ENCODE measurements at places on chromosomes 5 and 9. TPM values are rescaled to one million over a fixed set of nuclear protein-coding genes. Genes with fewer than 3 reads are reported as not detected.

DNA sequence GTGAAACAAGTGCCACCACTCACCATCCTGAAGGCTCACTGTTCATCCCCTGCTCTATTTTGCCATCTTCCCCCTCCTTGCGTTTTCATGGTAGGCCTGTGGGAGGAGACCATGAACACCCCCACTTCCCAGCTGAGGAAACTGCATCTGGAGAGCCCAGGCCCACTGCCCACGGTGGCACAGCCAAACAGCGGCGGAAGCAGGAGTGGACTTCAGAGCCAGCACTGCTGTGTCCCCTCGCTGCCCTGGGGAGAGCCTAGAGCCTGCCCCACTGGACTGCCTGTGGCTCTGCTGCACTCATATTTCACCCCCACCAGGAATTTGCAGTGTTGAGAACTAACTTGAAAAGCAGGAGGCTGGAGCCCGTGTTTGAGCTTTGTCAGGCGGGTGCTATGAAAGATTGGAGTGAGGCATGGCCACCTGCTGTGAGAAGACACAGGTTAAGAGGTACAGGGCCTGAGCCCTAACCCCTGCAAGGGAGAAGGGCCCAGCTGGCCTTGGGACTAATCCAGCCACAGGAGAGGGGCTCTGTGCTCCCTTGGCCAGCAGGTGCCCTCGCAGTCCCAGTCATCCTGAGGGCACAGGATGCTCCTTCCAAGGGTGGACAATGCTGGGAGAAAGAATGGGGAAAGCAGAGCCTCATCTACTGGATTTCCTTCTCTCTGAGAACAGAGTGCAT, 79.0 kb downstream of the MACROH2A1 start:
- peak; percentile 64 for DNase-seq

- no peak for DNase-seq
Measured at GRCh38 chr9:95107976-95108375, 209.5 kb downstream of the FANCC start.

Gene ANKRD18B
- total RNA-seq: not detected

DNA sequence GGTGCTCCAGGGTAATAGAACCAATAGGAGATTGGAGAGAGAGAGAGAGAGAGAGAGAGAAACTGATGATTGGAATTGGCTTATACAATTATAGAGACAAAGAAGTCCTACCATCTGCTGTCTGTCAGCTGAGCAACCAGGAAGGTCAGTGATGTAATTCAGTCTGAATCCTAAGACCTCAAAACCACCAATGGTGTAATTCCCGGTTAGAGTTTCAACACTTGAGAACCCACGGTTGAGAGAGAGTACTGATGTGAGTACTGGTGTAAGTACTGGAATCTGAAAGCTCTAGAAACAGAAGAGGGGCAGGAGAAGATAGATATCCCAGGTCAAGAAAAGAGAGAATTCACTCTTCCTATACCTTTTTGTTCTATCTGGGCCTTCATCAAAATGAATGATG, 775.8 kb downstream of the EFNA5 start:
- no peak for DNase-seq

DNA sequence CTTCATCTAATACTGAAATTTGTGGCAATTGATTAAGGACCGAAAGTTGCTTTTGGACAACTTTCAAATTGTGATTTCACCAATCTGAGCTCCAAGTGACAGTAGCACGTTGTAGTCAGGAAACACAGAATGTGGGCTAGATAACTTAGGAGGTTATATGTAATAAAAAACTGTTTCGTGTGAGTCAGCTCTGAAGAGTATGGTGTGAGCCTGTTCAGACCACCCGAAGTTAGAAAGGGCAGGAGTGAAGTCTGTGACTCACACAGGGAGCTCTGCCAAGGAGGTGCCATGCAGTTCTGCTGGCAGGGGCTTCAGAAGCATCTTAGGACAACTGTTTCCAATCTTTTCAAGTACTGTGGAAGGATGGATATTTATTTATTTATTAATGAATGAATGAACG, 16.4 kb upstream of the ZBTB34 start:
- no peak for DNase-seq

Gene CSF2
- not detected for total RNA-seq

Gene STK32A
- 0.82 TPM for total RNA-seq

- DNase-seq: peak; percentile 54
Measured at GRCh38 chr9:135492886-135493669, 7.4 kb upstream of the MRPS2 start.

Gene FOXD4L6
- total RNA-seq: not detected

Gene PTPRD
- total RNA-seq: 9.9 TPM

Gene PCDHGC4
- 2.6 TPM for total RNA-seq

DNA sequence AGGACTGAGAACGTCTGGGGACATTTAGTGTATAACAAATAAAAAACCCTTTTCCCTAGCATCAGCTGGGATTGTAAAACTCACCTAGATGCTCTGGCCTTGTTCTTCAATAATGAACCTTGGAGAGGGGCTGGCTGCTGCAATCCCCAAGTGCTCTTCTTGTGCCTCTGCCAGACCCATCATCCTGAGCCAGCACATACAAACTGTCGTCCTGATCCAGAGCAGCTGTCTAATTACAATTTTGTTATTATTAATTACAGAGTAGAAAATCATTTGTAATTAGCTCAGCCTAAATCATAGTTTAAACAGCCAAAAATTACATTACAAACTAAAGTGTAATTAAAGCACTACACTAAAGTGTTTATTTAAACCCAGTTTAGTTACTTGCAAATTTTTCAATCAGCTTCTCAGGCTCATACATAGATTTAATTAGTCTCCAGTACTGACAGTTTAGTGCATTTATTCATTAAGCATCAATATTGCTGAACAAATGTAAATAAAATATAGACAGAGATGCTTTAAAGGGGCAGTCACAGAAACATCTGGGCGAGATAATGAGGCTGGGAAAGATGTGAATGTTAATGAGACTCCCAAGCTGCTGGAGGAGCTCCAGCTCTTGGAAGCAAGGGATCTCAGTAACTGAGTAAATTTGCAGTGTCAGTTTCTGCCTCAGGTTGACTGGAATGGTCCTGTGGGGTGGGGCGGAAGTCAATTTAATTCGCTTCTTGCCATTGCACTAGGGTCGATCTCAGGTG, 632.3 kb upstream of the TLE4 start:
- DNase-seq: no peak

Gene PCDH12
- 39.5 TPM for total RNA-seq

- DNase-seq: no peak
Measured at GRCh38 chr5:143921525-143922311, 109.8 kb downstream of the HMHB1 start.

DNA sequence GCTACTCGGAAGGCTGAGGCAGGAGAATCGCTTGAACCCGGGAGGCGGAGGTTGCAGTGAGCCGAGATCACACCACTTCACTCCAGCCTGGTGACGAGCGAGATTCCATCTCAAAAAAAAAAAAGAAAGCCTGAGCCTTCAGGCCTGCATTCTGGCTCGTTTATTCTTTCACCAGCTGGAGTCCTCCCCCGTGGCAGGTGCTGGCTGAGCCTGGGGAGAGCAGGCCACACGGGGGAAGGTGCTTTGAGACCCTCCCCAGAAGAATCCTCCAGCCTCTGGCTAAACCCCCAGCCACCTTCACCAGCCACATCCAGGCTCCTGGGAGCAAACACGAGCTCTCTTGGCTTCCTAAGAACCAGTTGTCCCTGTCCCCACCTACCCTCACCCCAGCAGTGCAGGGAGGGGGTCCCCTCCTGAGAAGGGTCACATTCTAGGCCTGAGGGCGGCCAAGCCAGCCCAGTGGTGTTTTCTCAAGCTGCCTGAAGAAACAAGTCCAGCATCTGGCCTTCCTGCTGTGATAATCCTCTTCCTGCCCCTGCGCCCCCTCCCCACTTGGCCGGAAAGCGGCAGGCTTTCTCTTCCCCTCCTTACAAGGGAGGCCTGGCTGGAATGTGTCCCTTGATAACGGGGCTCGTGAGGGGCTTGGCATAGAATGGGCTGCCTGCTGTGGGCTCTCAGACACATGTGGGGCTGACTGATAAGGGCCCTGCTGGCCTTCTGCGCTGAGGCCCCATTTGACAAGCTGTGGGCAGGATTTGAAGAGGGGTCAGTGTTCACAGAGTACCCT, 41.5 kb downstream of the PLPP7 start:
- peak; percentile 63 for DNase-seq

DNA sequence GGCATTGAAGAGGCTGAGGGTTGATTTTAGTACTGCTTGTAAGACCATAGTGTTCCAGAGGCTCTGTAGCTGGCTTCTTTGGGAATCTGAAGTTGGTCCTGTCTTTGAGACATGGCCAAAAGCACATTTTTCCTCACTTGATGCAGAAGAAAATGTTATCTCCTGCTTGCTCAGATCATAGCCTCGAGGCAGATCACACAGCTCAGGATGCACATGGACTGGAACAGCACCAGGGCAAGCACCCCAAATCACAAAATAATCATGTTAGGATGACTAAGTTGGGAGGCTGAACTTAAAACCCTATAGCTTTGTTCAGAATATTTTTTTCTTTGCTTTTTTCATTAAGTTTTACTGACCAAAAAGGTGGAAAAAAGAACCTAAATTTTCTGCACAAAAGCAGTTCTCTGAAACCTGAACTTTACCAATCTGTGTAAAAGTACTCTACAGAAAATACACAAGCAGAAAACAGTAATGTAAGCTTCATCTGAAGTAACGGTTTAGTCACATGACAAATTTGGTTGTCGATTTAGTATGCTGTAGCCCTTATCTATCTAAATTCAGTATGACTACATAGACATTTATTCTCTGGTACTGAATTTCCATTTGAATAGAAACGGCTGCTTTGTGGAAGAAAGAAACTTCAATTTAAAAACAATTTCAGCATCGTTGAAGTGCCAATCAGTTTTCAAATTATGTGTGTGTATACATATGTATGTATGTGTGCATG, 3.4 kb downstream of the KLHL9 start:
- DNase-seq: no peak

- DNase-seq: no peak
Measured at GRCh38 chr5:151679421-151680155, 7.1 kb downstream of the SPARC start.

DNA sequence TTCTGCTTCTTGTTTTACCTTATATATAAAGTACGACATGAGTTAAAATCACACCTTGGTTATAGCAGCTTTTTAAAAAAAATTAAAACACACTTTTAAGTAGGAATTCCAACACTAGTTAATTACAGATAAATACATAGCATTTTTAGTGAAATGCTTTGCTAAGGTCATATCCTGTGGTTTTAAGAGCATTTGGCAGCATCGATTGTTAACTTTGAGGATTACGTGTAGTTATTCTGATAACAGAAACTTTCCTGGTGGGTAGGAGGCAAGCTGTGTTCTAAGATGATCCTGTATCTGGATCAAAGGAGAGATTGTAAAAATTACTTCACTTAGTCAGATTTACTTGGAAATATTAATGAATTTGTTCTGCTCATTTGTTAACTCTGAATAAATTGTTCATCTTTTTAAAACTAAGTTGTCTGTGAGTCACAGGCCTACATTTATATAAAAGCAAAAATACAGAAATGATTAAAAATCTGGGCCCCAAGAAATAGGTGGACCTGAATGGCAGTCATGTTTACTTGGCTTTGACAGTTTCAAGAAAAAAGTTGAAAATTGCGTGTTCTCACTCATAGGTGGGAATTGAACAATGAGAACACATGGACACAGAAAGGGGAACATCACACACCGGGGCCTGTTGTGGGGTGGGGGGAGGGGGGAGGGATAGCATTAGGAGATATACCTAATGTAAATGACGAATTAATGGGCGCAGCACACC, 58.3 kb downstream of the TRIO start:
- DNase-seq: no peak

- no peak for DNase-seq
Measured at GRCh38 chr9:121640076-121640475, 11.4 kb upstream of the DAB2IP start.

Gene DBH
- total RNA-seq: 1.2 TPM

GRCh38 chr5:4704951-4705350, 435.2 kb upstream of the ADAMTS16 start:
- no peak for DNase-seq

GRCh38 chr5:40746703-40747102, 9.1 kb downstream of the TTC33 start:
- no peak for DNase-seq

GRCh38 chr5:148735301-148735835, 81.0 kb upstream of the HTR4 start:
- DNase-seq: no peak

Gene WNT8A
- not detected for total RNA-seq

- DNase-seq: no peak
Measured at GRCh38 chr9:87543251-87543650, 45.6 kb downstream of the DAPK1 start.

Gene ANGPTL2
- total RNA-seq: 70.2 TPM

Gene IFNA2
- 0.86 TPM for total RNA-seq

GRCh38 chr9:34578241-34579103, 11.1 kb downstream of the CNTFR start:
- no peak for DNase-seq

GRCh38 chr5:107404595-107405374, 266.0 kb downstream of the EFNA5 start:
- DNase-seq: no peak

Gene TMEM38B
- 9.4 TPM for total RNA-seq

DNA sequence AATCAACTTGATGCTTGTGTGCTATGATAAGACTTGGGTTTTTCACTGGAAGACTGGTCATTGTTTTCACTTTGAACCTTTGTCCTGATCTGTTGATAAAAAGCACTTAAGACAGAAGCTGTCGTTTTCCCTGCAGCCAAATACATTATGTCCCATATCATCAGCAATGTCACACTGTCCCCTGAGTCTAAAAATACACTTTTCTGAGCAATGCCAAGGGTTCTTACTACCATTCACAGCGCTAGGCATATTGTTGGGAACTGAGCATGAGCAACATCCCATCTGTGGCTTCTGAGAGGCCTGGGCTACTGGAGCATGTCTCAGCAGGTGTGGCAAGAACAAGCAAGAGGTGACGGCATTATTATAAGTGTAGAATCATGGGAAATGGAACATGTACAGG, 81.8 kb downstream of the SEMA6A start:
- no peak for DNase-seq

DNA sequence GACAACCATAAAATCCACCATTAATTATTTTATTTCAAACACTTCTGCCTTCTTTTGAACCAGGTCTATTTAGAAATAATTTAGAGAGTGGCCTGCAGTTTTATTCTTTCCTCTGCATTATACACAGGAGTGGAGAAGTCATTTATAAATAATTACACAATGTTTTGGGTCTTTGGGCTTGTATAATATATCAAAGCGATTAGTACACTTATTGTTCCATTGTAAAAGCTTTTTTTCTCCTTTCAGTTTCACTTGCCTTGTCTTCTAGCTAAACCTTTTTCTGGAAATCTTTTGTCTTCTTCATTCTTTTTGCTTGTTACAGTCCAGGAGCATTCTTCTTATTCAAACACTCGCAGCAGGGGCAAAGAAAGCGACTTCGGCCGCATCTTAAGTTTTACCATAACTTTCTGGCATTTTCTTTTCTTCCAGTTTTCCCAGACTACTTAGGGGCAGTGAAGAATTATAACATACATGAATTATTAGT, 7.3 kb upstream of the NEUROG1 start:
- no peak for DNase-seq

GRCh38 chr9:95018099-95018936, 291.8 kb downstream of the AOPEP start:
- DNase-seq: no peak

DNA sequence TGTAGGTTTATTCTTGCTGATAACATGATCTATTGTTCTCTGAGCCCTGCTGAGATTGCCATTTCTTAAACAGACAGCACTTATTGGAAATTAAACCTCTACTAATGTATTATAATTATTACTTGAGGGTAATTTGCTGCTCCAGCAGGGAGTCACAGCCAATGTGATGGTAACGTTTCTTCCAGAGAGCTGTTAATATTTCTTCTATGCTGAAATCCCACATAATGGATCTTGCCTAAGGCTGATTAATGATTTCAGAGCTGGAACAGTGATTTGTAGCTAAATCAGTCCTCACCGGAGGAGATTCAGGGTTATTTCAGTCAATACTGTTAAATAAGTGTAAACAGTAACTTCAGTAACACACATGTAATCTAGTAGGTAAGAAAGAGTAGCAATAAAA, 170.1 kb downstream of the CDH12 start:
- no peak for DNase-seq

Gene IFNB1
- total RNA-seq: not detected
